Muscle of leg (tissue), 16 donors: ENCODE measurements at places on chromosomes 5 and 9. TPM values are rescaled to one million over a fixed set of nuclear protein-coding genes. Genes with fewer than 3 reads are reported as not detected.

- DNase-seq: peak; percentile 33
Measured at GRCh38 chr5:58972301-58972700, 389.4 kb downstream of the RAB3C start.

GRCh38 chr5:180646289-180646962 lies 3.0 kb downstream of the FLT4 start:
- DNase-seq: no peak

GRCh38 chr5:4647955-4648354 lies 492.2 kb upstream of the ADAMTS16 start:
- no peak for DNase-seq

MBLAC2 gene
- 4.7 TPM for polyA plus RNA-seq

- DNase-seq: no peak
Measured at GRCh38 chr5:3105581-3105980, 354.1 kb upstream of the IRX2 start.
